Stimulated activated CD8-positive, alpha-beta memory T cell treated with anti-CD3 and anti-CD28 coated beads, Interleukin-15, amount 100 ng/mL, for 24 hours (primary cell): ENCODE measurements at places on chromosomes 5 and 9.

GRCh38 chr5:102668220-102668932 is 86.7 kb upstream of the PAM start:
- DNase-seq = no peak

- no peak for DNase-seq
These were observed 8.4 kb downstream of the IRX2 start for GRCh38 chr5:2742921-2743679.

DNA sequence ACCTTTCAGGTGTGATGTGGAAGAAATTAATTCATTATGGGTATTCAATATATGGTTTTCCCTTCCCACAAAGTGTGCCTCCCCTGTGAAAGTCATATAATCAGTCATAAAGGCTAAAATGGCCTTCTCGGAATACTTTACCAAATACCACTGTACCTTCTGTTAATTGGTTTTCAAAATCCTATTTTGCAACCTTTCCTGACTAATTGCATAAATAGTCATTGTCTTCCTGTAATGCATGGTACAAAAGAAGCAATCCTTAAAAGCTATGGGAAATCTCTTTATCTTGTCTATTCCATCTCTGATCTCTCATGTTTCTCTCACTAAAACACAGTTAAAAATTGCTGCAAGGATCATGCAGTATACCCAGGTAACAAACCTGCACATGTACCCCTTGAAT is 44.3 kb upstream of the UGCG start:
- no peak for DNase-seq

DNA sequence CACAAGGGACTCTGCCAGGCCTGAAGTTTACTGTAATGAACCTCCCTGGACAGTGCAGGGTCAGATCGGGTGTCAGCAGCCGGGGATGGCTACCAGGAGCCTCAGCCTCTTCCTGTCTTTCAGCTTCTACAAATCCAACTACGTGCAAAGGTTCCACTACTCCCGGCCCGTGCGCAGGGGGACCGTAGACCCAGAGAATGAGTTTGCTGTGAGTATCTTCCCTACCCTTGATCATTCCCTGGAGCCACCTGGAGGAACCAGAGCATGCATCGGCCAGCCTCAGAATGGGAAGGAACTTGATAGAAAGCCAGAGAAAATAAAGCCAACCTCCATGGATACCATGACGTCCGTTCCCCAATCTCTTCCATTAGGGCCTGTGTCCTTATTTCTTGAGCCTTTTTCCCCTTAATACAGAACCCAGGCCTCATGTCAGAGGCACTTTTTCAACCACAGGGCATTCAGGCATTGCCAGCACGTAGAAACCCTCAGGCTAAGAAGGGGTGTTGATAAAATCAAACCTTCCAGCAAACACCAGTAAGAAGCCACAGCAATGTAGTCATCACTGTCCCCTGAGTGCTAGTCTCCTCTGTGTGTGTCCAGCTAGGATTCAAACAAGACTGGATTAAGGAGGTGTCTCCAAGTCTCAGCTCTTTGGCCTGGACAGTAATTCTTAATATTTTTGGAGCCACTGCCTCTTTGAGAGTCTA is 49.0 kb upstream of the FOXI1 start:
- DNase-seq = no peak

- no peak for DNase-seq
These were observed 5.1 kb downstream of the GLRX start for GRCh38 chr5:95817430-95817829.

- no peak for DNase-seq
These were observed 127.1 kb downstream of the ADAMTSL1 start for GRCh38 chr9:18601026-18601425.

- no peak for DNase-seq
These were observed 3.1 kb downstream of the HMCN2 start for GRCh38 chr9:130268521-130269211.

- no peak for DNase-seq
These were observed 41.5 kb downstream of the FOXI1 start for GRCh38 chr5:170147051-170147752.

- DNase-seq = no peak
These were observed 117.6 kb downstream of the CARTPT start for GRCh38 chr5:71836559-71837112.

GRCh38 chr5:58905944-58906343 is 323.1 kb downstream of the RAB3C start:
- DNase-seq = no peak

- no peak for DNase-seq
These were observed 52.7 kb downstream of the PLK2 start for GRCh38 chr5:58407042-58407719.

- no peak for DNase-seq
These were observed 501.0 kb upstream of the EDIL3 start for GRCh38 chr5:84885485-84886258.

- DNase-seq = no peak
These were observed 118.2 kb downstream of the FRMD3 start for GRCh38 chr9:83419961-83420360.

DNA sequence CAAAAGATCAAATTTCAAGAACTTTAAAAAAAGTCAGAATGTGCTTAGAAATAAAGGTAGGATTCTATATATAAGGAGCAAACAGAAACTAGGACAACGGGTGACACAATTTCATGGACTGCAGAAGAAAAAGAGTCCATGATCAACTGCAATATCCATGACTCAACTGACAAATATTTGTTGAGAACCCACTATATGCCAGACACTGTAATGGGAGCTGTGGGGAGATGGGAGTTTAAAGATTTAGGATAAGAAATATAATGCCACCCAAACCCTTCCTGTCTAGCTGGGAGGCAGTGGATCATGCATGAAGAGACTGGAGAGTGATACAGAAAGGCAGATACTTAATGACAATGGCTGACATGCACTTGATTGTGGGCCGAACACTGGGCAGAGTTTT is 27.6 kb upstream of the CCDC112 start:
- DNase-seq = no peak

GRCh38 chr5:33065131-33065530 is 354.0 kb downstream of the NPR3 start:
- DNase-seq = no peak

DNA sequence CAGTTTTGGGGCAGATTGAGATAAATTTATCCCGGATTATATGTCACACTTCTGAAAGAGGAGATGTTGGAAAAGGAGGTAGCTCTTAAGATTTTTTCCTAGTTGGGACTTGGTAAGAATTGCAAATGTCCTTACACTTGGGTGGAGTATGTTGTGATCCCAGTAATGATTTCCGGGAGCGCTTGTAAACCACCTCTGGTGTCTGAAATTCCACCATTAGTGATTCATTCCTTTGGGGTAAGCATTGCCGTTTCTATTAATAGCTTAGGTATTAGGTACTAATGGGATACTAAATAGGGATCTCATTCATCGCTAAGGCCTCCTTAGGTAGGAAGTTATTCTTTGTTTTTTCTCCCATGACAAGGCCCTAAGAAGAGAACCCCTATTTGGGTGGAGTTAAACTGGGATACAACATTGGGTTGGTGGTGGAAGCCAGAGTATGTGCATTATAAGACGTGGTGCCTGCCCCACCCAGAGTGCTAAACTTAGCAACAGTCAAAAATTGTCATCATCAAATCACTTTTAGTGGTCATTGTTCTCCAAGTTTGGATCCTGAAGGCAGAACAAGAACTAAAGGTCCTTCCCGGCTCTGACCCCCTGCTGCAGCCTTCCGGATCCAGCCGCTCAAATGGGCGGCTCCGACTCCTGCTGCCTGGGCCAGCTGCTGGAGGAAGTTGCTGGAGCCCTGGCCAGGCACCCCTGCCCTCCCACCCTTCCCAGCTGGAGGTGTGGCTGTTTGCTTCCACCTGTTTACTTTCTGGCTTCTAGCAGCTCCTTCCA is 31.7 kb upstream of the DAB2IP start:
- DNase-seq = no peak

DNA sequence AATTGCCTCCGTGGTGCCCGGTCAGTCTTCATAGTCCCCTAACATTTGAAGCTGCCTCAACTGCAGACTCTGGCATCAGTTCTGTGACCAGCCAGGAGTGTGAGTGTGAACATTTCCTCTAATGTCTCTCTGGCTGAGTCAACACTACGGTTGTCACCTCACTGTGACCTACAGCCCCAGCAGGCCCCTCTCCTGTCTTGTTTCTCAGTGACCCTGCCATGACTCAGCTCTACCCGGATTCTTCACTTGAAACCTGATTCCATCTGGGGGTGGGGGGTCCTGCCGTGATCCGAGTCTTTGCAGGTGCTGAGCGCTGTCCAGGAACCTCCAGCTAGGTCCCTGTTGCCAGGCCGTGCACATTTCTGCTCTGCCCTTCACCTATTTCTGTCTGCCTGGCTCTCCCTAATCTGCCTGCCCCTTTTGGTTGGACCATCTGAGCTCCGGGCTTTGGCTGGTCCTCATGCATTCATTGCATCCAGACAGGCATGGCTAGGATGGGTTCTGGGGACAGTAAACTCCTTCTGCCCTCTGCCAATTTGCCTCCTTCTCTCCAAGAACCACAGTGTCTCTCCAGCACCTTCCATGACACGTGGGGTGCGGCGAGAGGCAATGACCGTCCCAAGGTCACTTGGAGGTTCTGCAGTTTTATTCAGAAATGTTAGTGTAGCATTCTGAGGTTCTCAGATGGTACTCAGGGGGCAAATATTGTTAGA is 24.2 kb downstream of the STC2 start:
- no peak for DNase-seq

DNA sequence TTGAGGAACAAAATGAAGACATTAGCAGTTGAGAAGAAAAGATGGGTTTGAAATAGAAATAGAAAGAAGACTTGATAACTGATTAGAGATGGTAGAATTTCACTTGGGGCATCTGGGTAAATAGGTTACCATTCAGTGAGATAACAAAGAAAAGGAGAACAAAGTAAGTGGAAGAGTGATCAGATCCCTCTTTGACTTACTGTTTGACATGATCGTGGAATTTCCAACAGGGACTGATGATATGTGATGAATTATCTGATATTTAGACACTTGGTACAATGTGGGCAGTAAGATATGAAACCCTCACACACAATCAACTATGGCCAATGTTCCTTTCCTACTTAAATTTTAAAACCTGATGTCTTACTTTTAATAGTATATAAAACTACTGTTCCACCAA is 70.1 kb upstream of the STARD4 start:
- no peak for DNase-seq

DNA sequence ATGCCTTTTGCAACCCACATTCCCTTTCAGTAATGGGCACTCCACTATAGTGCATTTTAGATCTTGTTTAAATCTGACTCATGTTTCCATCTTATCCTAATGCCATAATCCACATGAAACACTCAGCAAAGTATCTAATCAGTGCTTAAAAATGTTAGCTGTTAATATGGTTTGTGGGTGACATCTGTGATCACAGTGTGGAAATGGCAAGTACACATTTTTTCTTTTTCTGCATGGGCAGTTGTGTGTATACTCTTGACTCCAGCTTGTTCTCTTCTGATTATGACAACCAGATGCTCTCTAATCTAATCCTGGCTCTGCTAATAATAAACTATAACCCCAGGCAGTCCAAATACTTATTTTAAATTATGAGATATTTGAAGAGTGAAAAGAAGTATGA is 103.3 kb downstream of the EDIL3 start:
- DNase-seq = no peak

- no peak for DNase-seq
These were observed 240.4 kb upstream of the RAI14 start for GRCh38 chr5:34415559-34416198.

- DNase-seq = no peak
These were observed 113.7 kb upstream of the ADAMTS16 start for GRCh38 chr5:5026409-5026785.

GRCh38 chr5:143033535-143034250 is 263.5 kb downstream of the ARHGAP26 start:
- DNase-seq = no peak

DNA sequence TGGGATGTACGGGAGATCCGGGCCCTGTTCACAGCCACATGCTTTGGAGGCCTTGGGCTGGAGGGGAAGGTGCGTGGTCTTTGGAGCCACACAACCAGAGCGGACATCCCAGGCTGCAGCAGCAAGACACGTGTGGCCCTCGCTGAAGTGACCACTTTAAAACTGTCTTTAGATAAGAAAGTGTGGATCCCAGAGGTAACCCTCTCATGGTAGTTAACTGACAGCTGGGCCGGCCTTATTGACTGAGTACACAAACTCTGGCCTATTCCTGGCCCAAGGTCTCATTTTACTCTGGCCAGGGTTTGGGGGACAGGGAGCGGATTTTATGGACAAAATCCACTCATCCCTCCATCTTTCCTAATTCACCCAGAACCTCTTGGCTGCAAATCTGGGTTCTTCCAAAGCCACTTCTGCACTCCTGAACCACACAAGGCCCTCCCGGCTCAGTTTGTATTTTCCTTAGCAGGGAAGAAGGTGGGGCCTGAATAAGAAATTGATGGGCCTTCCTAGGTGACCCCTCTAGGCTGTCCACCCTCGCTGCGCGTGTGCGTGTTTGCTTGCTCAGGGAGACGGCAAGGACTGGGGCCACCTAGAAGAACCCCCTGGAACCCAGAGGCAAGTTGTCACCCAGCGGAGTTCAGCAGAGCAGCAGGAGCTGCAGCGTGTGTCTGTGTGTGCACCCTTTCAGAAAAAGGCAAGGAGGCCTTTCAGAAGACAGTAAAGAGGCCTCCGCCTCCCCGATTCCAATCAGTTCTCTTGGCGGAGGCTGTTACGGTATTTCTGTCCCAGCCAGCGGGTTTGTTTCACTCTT is 73.3 kb upstream of the ORM1 start:
- DNase-seq = no peak

GRCh38 chr5:14959399-14960119 is 88.0 kb upstream of the ANKH start:
- DNase-seq = no peak

DNA sequence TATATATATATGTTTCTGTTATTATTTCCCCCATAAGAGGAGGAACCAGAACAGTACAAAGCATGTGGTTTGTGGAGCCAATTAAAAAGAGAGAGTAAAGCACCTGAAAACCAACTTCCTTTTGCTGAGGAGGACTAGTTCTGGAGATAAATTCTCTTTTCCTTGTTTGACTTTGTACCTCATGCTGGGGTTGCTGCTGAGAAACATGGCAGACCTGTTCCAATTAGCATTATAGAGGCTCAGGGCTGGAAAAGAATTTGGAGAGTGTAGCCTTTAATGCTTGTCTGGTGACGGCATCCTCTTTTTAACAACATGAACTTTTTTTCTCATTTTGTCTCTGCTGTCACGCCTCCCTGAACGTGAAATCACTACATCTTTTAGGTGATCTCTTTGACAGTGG is 32.8 kb upstream of the NMUR2 start:
- DNase-seq = no peak

GRCh38 chr9:127817881-127818434 is 15.3 kb downstream of the FPGS start:
- no peak for DNase-seq

DNA sequence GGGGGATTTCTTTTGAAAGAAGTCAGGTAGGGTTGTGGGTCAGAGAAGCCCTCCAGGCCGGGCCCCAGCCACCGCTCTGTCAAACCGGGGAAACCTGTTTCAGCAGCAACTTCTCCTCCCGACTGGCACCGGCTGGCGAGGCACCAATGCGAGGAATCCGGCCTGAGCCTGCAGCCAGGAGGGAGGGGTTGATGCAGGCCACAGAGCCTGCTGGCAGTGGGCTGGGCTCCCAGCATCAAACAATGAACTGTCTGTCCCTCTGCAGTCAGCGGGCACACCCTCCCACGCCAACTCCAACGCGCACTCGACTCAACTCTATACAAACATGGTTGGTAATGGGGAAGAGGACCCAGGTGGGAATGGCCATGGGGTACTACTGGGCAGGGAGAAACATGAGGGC is 12.1 kb downstream of the PCDH1 start:
- DNase-seq = no peak
